Activated CD4-positive, alpha-beta memory T cell treated with anti-CD3 and anti-CD28 coated beads, Interleukin-2, amount 10 ng/mL, durations not matched to agents 7 days and 5 days (primary cell): ENCODE measurements at places on chromosomes 12 and 14.

GRCh38 chr12:3468329-3468728 lies 22.7 kb upstream of the PRMT8 start:
- DNase-seq, result no peak

GRCh38 chr12:117367006-117367638 lies 5.7 kb upstream of the NOS1 start:
- peak; percentile 56 for DNase-seq

GRCh38 chr12:97568336-97569180 lies 106.0 kb downstream of the RMST start:
- DNase-seq, result no peak

GRCh38 chr14:76465664-76466063 lies 89.7 kb downstream of the ESRRB start:
- no peak for DNase-seq

- DNase-seq, result no peak
Observed at GRCh38 chr12:27237790-27238771, 6.0 kb upstream of the STK38L start.

GRCh38 chr12:74980510-74980909 lies 229.1 kb downstream of the KCNC2 start:
- no peak for DNase-seq

DNA sequence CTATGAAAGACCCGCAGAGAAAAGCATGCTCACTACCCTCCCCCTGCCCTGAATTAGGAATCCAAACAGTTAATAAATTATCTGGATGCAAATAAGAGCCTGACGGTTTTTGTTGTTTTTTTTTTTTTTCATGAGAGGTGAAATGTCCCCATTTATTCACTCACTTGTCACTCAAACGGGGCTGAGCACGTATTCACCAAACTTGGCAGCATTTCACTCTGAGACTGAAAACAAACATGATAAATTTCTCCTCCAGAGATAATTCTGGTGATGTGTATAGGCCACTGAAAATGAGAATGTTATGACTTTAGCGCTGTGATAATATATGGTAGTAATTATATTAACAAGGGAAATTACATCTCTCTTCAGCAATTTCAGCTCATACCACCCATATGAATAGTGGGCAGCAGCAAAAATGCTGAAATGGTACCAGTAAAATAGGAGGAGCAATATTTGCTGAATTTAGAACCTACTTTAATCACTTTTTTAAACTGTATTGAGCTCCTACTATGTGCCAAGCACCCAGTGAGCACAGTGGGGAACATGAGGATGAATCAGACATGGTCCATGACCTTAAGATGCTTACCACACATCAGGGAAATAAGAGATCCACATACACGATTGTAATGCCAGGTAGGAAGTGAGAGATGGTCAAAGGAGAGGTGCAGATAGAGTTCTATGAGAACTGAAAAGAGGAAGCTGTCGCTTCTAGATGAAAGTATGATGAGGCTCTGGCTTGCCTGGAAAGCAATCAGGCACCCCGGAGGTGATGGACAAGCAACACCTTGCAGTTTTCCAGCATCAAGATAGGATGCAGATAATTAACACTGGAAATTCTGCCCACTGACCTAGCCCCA lies 286.5 kb upstream of the TMPO start:
- no peak for DNase-seq

GRCh38 chr14:51291016-51291415 lies 51.0 kb downstream of the TMX1 start:
- DNase-seq, result no peak

- DNase-seq, result no peak
Observed at GRCh38 chr14:47207617-47208016, 467.8 kb downstream of the MDGA2 start.

- peak; percentile 16 for DNase-seq
Observed at GRCh38 chr14:105862581-105863239, 336.3 kb downstream of the TMEM121 start.

DNA sequence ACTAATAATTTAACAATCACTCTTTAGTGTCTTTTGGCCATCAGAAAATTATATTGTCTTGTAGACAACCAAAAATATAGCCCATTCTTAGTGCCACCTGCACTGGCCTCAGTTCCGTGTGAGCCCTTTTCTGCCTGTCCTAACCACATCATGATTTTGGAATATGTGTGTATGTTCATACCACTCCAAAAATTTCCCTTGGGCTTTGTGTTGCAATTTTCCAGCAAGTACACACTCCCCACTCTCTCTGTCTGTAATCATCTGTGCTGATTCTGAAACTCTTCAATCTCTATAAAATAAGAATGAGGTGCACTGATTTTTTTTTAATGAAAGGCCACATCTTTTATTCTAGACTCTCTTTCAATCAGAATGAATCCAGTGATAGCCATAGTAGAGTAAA lies 196.0 kb downstream of the PIK3C2G start:
- no peak for DNase-seq
